Stimulated activated CD4-positive, alpha-beta T cell treated with anti-CD3 and anti-CD28 coated beads, Interleukin-12 subunit alpha, Interleukin-12 subunit beta, amount 100 ng/mL, for 24 hours (primary cell): ENCODE measurements at places on chromosomes 5 and 9.

DNA sequence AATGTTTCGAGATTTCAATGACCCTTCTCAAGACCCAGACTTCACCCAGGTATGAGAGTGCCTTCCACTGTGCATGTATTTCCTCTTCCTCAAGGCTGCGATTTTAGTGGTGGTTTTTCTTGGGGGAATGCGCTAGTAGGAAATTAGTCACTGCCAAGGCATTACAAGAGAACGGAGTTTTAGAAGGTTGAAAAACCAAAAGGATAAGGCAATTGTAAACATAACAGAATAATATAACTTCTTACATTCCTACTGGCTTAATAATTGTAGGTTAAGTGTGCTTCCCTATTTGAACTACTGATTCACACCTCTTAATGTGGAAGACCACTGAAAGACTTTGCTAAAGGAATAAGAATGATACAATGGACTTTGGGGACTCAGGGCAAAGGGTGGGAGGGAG lies 38.9 kb downstream of the ACO1 start:
- no peak for DNase-seq

DNA sequence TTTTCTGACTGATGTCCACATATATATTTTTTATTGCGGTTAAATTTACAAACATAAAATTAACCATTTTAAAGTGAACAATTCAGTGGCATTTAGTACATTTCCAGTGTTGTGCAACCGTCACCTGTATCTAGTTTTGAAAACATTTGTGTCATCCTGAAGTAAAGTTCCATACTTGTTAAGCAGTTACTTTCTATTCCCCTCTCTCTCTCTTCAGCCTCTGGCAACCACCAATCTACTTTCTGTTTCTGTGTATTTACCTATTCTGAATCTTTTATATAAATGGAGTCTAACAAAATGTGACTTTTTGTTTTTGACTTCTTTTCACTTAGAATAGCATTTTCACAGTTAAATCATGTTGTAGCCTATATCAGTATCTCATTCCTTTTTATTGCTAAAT lies 480.1 kb upstream of the SMARCA2 start:
- DNase-seq, result no peak

GRCh38 chr9:79985772-79986171 lies 414.0 kb downstream of the TLE4 start:
- DNase-seq, result no peak

- no peak for DNase-seq
Measured at GRCh38 chr9:99262949-99263418, 40.9 kb downstream of the SEC61B start.

GRCh38 chr5:82341325-82341724 lies 63.2 kb upstream of the RPS23 start:
- DNase-seq, result no peak

DNA sequence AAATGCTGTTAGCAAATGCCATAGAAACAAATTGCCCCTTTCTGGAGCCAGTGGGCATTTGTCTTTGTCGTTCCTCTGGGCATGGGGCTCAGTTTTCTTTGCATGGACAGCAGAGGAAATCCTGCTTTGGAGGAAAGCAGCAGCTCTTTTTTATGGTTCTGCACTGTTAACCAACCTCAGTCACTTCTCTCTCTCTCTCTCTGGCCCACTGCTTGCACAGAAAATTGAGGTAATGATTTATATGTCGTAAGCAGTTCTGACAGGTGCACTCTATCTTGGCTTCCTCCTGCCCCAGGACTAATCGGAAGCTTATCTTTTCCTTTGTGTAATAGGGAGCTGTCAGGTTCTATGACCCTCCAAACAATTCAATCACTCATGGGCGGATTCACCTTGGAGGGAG lies 159.6 kb upstream of the GPR151 start:
- no peak for DNase-seq

DNA sequence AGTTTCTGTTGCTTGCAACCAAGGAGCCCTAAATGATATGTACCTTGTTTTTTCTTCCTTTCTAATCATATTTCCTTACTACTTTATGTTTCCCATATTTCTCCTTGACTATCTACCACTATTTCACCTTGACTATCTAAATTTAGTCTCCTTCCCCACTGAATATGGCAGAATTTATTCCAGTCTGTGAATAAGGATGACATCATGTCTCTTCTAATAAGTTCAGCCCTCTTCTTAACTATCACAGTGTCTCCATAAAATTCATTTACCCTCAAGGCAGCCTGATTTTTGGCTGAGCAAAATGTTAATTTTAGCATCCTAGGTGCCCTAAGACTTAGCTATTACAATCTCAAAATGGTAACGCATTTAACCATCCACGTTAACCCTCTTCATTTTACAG lies 99.5 kb upstream of the EQTN start:
- no peak for DNase-seq

- DNase-seq, result no peak
Measured at GRCh38 chr9:133505186-133505830, 19.5 kb downstream of the MYMK start.

DNA sequence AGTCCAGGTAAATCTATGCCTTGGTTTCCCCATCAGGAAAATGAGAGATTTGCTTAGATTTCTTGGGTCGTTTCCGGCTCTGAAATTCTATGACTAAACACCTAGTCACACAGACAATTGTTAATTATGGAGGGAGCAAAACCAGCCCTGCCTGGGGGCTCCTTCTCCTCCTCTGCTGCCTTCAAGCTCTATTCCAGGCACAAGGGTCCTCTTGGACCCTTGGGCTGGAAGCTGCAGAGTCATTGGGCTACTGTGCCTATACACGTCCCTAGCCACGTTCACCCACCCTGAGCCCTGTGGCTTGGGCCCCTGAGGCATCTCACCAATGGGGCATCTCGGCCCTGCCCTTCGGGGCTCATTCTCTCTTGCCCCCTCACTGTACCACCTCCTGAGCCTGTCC lies 73.8 kb upstream of the TBC1D2 start:
- no peak for DNase-seq

- no peak for DNase-seq
Measured at GRCh38 chr9:127130661-127131538, 8.5 kb upstream of the ANGPTL2 start.

GRCh38 chr9:125141251-125141650 lies 2.1 kb downstream of the SCAI start:
- no peak for DNase-seq

GRCh38 chr5:104643320-104643719 lies 1080.7 kb upstream of the NUDT12 start:
- no peak for DNase-seq

DNA sequence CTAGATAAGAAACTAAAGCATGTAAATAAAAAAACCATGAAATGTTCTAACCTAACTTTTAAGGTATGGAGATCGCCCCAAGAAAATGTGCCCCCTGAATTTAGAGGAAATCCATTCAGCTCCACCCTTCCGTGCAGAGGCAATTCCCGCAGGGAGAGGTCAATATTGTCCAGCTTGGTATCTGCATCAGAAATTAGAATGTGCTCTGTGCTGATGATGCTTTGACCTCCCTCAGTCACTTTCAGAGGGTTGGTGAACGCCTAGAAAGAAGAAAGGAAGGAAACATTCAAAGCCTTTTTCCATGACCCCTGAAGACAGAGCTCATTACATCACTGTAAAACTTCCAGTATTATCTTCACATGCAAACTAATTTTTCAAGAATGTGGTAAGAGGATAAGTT lies 91.0 kb downstream of the FREM1 start:
- DNase-seq, result no peak

GRCh38 chr9:4540425-4540824 lies 50.2 kb downstream of the SLC1A1 start:
- no peak for DNase-seq

DNA sequence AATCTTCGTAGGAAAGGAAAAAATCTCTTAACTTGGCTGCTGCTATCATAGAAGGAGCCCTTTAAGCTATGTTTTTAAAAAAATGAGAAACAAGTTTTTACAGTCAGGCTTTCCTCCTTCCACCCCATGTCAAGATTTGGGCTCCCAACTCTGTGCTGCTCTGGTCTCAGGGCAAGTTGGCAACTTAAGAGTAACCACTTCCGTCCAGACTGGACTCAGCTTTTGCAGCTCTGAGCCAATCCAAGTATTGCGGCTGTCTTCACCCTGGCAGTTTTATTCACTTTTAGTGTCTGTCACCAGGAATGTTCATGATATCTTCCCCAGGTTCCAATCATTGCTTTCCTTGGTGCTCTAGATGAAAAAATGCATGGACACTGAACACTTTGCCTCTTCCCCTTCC lies 115.9 kb upstream of the GAS1 start:
- no peak for DNase-seq
